ENCODE measurements at places on chromosomes 1 and 21. TPM values are rescaled to one million over a fixed set of nuclear protein-coding genes. Genes with fewer than 3 reads are reported as not detected.

CLDN17 gene
- not detected for total RNA-seq

DNA sequence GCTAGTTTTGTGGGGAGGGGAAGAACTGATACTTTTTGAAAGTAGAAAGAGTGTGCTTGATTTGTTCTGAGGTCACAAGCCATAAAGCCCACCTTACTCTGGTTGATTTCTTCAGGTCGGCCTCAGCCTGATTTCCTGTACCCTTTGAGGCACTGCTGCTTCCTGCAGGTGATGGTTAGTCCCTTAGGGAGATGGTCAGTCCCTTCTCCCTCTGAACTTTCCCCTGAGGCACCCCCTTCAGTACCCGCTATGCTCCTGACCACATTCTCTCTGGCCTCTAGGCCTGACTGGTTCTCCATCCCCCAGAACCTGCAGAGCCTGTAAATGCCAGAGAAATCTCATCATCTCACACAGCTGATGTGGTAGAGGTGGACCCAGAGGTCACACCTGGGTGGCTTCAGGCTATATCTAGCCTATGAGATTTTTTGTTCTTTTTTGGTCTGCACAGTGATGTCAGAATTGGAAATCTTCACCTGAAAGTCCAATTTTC is 15.0 kb upstream of the ID3 start:
- H3K4me3 ChIP-seq, result no peak overlapping the region
- H3K27me3 ChIP-seq, result no peaks in the 10 kb centered on the region
- DNase-seq, result no peak
- H3K36me3 ChIP-seq, result no peaks in the 10 kb centered on the region

DNA sequence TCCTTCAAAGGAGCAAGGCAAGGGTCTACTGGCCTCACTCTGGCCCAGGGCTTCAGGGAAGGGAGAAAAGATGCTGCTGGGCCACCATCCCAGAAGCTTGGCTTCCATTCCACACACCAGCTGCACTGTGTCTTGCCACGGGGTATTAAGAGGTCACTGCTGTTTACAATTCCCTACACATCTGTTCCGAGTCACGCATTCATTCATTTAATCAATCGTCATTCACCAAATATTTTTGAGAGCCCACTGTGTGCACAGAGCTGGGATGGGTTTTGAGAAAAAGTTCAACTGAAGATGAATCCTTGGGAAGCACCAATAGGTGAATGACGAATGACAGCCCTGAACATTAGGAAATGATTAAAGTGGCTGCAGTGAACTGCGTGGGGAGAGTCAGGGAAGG is 101.7 kb downstream of the NAV1 start:
- no peaks in the 10 kb centered on the region for H3K4me1 ChIP-seq
- DNase-seq, result peak; percentile 77
- no peak overlapping the region for H3K4me3 ChIP-seq
- H3K36me3 ChIP-seq, result no peaks in the 10 kb centered on the region

GRCh38 chr1:230158415-230159291 is 91.6 kb downstream of the GALNT2 start:
- no peaks in the 10 kb centered on the region for H3K36me3 ChIP-seq
- no peak overlapping the region for H3K27ac ChIP-seq
- no peaks in the 10 kb centered on the region for H3K4me1 ChIP-seq
- H3K4me3 ChIP-seq, result no peak overlapping the region

- H3K36me3 ChIP-seq, result no peaks in the 10 kb centered on the region
- no peak for DNase-seq
- H3K27me3 ChIP-seq, result no peaks in the 10 kb centered on the region
- H3K4me1 ChIP-seq, result no peaks in the 10 kb centered on the region
- no peak overlapping the region for H3K27ac ChIP-seq
These were observed 1422.3 kb downstream of the PLA2G4A start for GRCh38 chr1:188251036-188251435.

DNA sequence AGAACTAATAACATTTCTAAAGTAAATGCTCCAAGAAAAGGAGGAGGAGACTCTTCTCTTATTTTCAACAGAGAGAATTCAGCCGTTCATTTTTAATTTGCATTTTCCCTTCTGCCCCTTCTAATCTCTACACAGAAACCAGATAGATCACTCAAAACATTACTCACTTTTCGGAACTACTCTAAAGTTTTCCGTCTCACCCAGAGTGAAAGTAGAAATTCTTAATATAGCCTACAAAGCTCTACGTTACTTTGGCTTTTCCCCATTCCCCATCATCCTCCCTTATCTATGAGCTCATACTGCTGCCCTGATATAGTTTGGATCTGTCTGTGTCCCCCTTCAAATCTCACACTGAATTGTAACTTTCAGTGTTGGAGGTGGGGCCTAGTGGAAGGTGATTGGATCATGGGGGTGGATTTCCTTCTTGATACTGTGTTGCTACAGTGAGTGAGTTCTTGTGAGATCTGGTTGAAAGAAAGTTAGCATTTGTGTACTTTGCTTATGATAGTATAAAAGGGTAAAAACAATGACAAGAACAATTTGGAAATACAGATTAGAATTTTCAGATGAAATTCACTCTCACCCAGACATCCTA is 188.2 kb downstream of the AMY1C start:
- no peak overlapping the region for H3K27ac ChIP-seq
- no peak for DNase-seq
- no peaks in the 10 kb centered on the region for H3K27me3 ChIP-seq
- no peaks in the 10 kb centered on the region for H3K36me3 ChIP-seq
- no peak overlapping the region for H3K4me3 ChIP-seq

KCTD3 gene
- total RNA-seq, result 43.2 TPM

ATP1A2 gene
- total RNA-seq, result 10.2 TPM

- H3K4me3 ChIP-seq, result no peak overlapping the region
- H3K4me1 ChIP-seq, result peaks cover 13% of the 10 kb centered on the region
- H3K27ac ChIP-seq, result peak overlapping the region; percentile 43
- H3K36me3 ChIP-seq, result no peaks in the 10 kb centered on the region
- H3K27me3 ChIP-seq, result no peaks in the 10 kb centered on the region
- no peak for DNase-seq
These were observed 26.4 kb downstream of the CAPZB start for GRCh38 chr1:19458815-19459417.

DNA sequence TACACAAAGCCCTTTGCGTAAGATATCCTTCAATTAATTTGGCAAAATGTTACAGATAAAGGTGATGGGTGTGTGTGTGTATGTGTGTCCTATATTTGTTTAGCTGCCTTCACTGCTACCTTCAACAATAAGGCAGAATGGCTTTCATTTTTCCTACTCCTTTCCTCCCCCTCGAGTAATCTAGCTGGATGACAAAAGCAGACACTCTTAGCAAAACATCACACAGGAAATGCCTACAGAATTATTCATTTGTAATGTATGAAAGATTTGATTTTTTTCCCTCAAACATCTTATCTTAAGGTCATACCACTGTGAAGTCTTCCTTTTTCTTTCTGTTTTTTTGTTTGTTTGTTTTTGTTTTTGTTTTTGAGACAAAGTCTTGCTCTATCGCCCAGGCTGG is 10.6 kb downstream of the PTPN22 start:
- no peaks in the 10 kb centered on the region for H3K4me1 ChIP-seq
- no peaks in the 10 kb centered on the region for H3K36me3 ChIP-seq
- DNase-seq, result no peak
- H3K27me3 ChIP-seq, result no peaks in the 10 kb centered on the region
- H3K27ac ChIP-seq, result no peak overlapping the region

- H3K27ac ChIP-seq, result no peak overlapping the region
- peak overlapping the region; percentile 28 for H3K4me3 ChIP-seq
- peak; percentile 22 for DNase-seq
These were observed 68.3 kb upstream of the TARDBP start for GRCh38 chr1:10943991-10944730.

TTLL10 gene
- total RNA-seq, result not detected

CRNN gene
- not detected for total RNA-seq

DNA sequence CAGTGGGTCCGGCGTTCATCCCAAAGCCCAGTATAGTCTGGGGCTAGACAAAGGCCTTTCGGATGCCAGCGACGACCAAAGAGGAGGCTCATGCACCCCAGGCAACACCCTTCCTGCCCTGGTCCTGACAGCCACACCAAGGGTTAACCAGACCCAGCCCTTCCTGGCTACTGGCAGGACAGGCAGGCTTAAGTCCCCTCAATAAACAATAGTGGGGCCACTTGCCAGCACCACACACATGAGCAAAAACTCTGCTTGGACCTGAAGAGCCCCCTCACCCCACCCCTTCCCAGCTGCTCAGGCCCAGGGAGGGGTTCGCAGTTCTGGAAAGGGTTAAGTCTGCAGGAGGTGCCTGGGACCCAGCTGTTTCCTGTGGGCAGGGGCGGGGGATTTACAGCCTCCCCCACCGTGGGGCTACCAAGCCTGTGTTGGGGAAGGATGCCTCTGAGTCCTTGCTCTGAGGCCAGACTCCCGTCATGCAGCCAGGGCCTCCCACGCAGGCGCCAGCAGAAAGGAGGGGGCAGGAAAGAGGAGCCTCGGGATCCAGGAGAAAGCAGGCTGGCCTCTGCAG is 18.2 kb downstream of the PHLDA3 start:
- peak overlapping the region; percentile 76 for H3K27ac ChIP-seq
- no peak overlapping the region for H3K4me3 ChIP-seq
- H3K36me3 ChIP-seq, result no peaks in the 10 kb centered on the region

PGLYRP3 gene
- total RNA-seq, result not detected

EPHA2 gene
- 24.8 TPM for total RNA-seq

ROR1 gene
- total RNA-seq, result 2.6 TPM

CBS gene
- 4.9 TPM for total RNA-seq

DNA sequence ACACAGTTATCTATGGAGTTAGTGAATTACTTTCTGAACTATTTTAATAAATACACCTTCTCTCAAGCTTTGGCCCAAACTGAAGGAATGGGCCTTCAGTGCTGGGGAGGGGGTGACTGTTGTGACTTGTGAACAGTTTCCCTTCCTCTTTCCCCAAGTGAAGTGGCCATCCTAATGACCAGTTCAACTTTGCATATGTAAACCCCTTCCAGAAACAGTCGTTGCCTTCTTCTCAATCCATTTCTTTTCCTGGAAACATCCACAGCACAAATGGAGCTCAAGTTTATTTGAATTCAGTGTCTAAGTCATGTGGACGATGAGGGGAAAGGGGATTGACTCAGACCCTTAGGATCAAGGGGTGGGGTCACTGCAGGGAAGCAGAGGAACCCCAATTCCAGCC is 1.3 kb upstream of the INPP5B start:
- H3K4me3 ChIP-seq, result no peak overlapping the region
- no peak overlapping the region for H3K27ac ChIP-seq
- H3K27me3 ChIP-seq, result no peaks in the 10 kb centered on the region
- no peaks in the 10 kb centered on the region for H3K36me3 ChIP-seq

CD1B gene
- total RNA-seq, result not detected

GRCh38 chr1:208557046-208557722 is 313.0 kb upstream of the PLXNA2 start:
- DNase-seq, result no peak
- no peaks in the 10 kb centered on the region for H3K36me3 ChIP-seq
- H3K4me1 ChIP-seq, result no peaks in the 10 kb centered on the region
- H3K4me3 ChIP-seq, result no peak overlapping the region

GLIS1 gene
- total RNA-seq, result 1.0 TPM

- peak overlapping the region; percentile 72 for H3K27ac ChIP-seq
- H3K27me3 ChIP-seq, result no peaks in the 10 kb centered on the region
- H3K4me3 ChIP-seq, result no peak overlapping the region
- H3K36me3 ChIP-seq, result no peaks in the 10 kb centered on the region
- DNase-seq, result peak; percentile 81
- H3K4me1 ChIP-seq, result peaks cover 9% of the 10 kb centered on the region
These were observed 11.2 kb downstream of the PTPRF start for GRCh38 chr1:43541721-43542401.

DNA sequence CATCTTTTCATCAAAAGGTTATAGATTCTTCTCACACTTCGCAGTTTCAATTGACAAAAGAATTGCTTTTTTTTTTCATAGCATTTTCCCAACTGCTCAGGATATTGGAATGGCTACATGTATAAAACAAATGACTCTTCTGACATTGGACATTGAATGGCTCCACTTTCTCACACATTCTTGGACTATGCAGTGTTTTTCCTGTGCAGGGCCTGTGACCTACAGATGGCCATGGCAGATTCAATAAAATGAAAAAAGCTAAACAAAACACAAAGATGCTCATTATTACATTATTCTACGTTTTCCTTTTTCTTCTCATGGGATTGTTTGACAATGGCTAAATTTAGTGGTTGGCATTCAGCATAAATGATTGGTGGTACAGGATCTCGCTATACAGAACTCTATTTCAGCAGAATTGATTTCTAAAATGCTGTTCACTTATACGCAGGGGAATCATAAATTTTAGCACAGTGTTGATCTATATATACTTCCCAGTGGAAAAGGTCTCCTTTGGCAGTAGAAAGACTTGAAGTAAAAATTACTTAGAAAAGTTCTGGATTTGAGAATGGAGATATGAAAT is 115.6 kb upstream of the ADAMTS5 start:
- H3K4me3 ChIP-seq, result no peak overlapping the region
- no peaks in the 10 kb centered on the region for H3K36me3 ChIP-seq
- no peak overlapping the region for H3K27ac ChIP-seq
- DNase-seq, result no peak

GRCh38 chr1:31765516-31765915 is 1.4 kb upstream of the ADGRB2 start:
- no peak for DNase-seq
- H3K4me1 ChIP-seq, result no peaks in the 10 kb centered on the region
- H3K36me3 ChIP-seq, result no peaks in the 10 kb centered on the region
- H3K27ac ChIP-seq, result no peak overlapping the region
- no peaks in the 10 kb centered on the region for H3K27me3 ChIP-seq

DNA sequence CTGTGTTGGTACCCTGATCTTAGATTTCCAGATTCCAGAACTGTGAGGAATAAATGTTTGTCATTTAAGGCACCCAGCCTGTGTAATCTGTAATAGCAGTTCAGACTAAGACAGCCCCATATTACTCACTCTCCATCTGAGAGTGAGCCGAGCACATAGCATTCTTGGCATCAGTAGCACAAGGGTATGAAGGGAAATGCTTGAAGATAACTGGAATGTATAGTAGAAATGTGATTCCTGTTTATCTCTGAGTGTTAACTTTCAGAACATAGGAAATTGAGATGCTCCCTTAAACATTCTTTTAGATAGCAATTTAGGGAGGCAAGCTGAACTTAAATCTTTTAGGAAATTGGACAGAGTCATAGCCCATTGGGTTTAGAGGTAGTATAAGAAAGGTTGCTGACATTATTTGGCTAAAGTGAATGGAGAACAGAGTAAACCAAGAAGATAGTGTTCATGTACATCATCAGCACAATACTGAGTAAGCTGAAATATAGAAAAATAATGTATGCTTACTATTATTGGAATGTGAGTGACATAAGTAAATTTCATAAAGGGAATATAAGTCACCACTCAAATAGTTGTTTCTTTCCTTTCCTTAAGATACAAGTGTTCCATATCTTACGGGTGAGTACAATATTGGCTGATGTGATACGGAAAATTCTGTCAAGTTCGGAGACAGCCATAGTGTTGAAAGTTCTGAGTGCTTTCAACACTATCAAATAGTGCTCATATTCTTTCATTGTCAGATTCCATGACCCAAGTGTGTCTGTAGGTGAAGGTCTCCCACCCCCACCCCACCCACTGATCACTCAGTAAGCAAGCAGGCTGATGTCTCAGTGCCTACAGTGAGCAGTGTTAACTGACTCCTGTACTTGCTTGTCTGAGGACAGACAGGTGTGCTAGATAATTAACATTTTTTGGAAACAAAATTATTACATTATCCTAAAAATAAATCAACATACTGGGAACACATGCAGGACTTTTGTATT is 73.7 kb downstream of the LRRC8D start:
- DNase-seq, result no peak
- H3K4me1 ChIP-seq, result no peaks in the 10 kb centered on the region
- no peaks in the 10 kb centered on the region for H3K36me3 ChIP-seq
- H3K27ac ChIP-seq, result no peak overlapping the region
- no peaks in the 10 kb centered on the region for H3K27me3 ChIP-seq
- H3K4me3 ChIP-seq, result no peak overlapping the region

WNT2B gene
- total RNA-seq, result 11.1 TPM

AMY2B gene
- 46.5 TPM for total RNA-seq

SGIP1 gene
- total RNA-seq, result 9.9 TPM

All from uterus (tissue), 4 donors.